ENCODE measurements at places on chromosomes 6 and 20. TPM values are rescaled to one million over a fixed set of nuclear protein-coding genes. Genes with fewer than 3 reads are reported as not detected.

The BMP5 gene
- total RNA-seq, result 5.5 TPM

The SUMO4 gene
- total RNA-seq, result 6.7 TPM

The HLA-DPB1 gene
- total RNA-seq, result 8.3 TPM

The ZBTB12 gene
- total RNA-seq, result 19.4 TPM

The CST1 gene
- total RNA-seq, result not detected

The CRIP3 gene
- total RNA-seq, result 6.7 TPM

The CFB gene
- 3.2 TPM for total RNA-seq

The MUCL3 gene
- total RNA-seq, result not detected

The PACSIN1 gene
- total RNA-seq, result 13.6 TPM

The IP6K3 gene
- total RNA-seq, result 0.46 TPM

The HSPA1A gene
- 190 TPM for total RNA-seq

The AIF1 gene
- total RNA-seq, result 22.6 TPM

The LY6G6F gene
- total RNA-seq, result not detected

The GJE1 gene
- not detected for total RNA-seq

The ENPP1 gene
- total RNA-seq, result 3.0 TPM

The TINAG gene
- not detected for total RNA-seq

The TBXT gene
- total RNA-seq, result not detected

The EYA2 gene
- total RNA-seq, result 3.5 TPM

The CTAGE9 gene
- total RNA-seq, result not detected

The YIPF3 gene
- 66.7 TPM for total RNA-seq

The TTK gene
- 10.1 TPM for total RNA-seq

The SNX3 gene
- total RNA-seq, result 212 TPM

The CCN2 gene
- 5.5 TPM for total RNA-seq

The PLN gene
- total RNA-seq, result 0.46 TPM

The TNFRSF21 gene
- total RNA-seq, result 45.2 TPM

The HMGN3 gene
- 52.4 TPM for total RNA-seq

The PAX1 gene
- total RNA-seq, result not detected

The PNPLA1 gene
- total RNA-seq, result not detected

The RPS6KA2 gene
- 32.3 TPM for total RNA-seq

The ELOVL4 gene
- total RNA-seq, result 73.6 TPM

The CFAP61 gene
- total RNA-seq, result 8.8 TPM

The GPSM3 gene
- total RNA-seq, result 1.4 TPM

The MOG gene
- total RNA-seq, result 1.4 TPM

The WDR46 gene
- 35.3 TPM for total RNA-seq

The EMILIN3 gene
- total RNA-seq, result 3.5 TPM

The MMP24 gene
- 80.5 TPM for total RNA-seq

The MAN1A1 gene
- total RNA-seq, result 21.2 TPM

The LPA gene
- total RNA-seq, result 7.6 TPM

The JAG1 gene
- 42.0 TPM for total RNA-seq

The ATG5 gene
- 74.5 TPM for total RNA-seq

The TAAR6 gene
- total RNA-seq, result not detected

The HSPA12B gene
- total RNA-seq, result 3.2 TPM

The FAM184A gene
- 40.8 TPM for total RNA-seq

The NKAIN2 gene
- total RNA-seq, result 33.0 TPM

The MMS22L gene
- total RNA-seq, result 14.3 TPM

The CGAS gene
- total RNA-seq, result 1.6 TPM

The VSX1 gene
- total RNA-seq, result 0.46 TPM

The ATP6V1G2 gene
- total RNA-seq, result 69.4 TPM

The TRIM10 gene
- total RNA-seq, result 0.23 TPM

The SNPH gene
- total RNA-seq, result 34.4 TPM

The NOX3 gene
- not detected for total RNA-seq

The IL17F gene
- not detected for total RNA-seq

The AKAP12 gene
- total RNA-seq, result 120 TPM

The EDN1 gene
- 4.6 TPM for total RNA-seq

The PTCRA gene
- total RNA-seq, result not detected

The ACTL10 gene
- 0.46 TPM for total RNA-seq

The ZSWIM3 gene
- total RNA-seq, result 13.8 TPM
